GM20000 (cell line): ENCODE measurements at places on chromosomes 1 and 21.

DNA sequence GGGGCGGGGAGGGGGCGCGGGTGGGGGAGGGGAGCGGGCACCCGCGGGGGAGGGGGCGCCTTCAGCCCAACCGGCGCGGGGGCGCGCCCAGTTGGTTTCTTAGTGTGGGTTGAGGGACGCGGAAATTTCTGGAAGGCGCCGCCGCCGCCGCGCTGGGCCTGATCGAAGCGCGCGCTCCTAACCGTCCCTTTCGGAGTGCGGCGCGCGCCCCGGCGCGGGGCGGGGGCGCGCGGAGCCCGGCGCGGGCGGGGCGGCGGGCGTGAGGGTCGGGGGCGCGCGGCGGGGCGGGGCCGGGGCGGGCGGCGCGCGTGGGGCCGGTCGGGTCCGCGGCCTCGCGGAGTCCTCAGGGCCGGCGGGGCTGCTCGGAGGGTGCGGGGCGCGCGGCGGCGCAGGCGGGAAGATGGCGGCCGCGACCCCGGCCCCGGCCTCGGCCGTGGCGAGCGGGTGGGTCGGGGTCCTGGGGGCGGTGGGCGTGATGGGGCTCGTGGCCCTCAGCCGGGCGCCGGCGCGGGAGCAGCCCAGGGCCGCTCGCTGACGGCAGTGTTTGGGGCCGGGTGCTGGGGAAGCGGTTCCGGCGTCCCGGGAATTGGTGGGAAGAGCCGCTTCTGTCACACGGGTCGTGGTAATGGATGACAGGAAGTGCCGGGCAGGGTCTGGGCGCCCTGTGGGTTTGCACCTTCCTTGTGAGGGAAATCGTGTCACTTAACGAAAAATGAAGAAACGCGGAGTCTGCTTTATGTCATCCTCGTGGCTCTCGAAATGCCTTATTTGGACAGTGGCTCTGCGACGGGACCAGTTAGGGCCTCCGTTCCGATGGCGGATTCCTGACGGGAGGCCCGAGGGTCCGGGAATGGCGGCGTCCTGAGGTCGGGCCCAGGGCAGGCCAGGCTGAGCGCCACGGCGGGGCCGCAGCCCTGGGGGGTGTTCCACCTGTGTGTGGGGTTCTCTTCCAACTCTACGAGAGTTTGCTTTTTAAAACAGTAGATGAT is 764 bp downstream of the PKNOX1 start:
- peak; percentile 93 for DNase-seq

- DNase-seq = no peak
Observed at GRCh38 chr1:187374082-187374481, 545.3 kb downstream of the PLA2G4A start.

DNA sequence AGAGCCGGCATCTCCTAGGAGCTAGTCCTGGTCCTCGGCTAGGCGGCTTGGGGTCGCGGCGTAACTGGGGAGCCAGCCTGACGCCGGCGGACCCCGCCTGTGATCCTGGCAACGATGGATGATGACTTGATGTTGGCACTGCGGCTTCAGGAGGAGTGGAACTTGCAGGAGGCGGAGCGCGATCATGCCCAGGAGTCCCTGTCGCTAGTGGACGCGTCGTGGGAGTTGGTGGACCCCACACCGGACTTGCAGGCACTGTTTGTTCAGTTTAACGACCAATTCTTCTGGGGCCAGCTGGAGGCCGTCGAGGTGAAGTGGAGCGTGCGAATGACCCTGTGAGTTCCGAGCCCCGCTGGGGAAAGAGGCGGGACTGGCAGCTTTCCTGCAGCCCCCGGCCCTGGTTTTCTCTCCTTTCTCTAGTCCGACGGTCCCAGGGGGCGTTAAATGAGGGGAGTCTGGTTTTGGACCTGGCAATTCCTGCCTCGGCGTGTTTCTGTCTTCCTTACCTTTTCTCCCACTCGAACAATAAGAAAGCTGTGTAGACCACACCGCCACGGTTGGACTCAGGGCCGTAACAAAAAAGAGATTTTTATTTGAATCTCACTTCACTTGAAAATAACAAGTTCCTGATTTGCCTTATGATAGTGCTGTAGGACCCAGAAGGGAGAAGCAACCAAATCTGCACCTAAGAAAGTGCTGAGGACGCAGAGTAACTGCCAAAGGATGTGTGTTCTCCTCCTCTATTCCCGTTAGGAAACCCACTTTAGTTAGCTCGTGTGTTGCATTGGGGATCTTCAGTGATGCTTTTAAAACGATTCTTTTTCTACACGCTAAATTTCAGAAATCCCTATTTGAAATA is at the start of gene SPRTN:
SPRTN (plus strand) TSS at position 24 of the 859 bp plus-strand sequence; CDS start at position 115, 91 bp downstream.
- peak; percentile 27 for DNase-seq

GRCh38 chr1:62263006-62263813 is 56.0 kb downstream of the KANK4 start:
- no peak for DNase-seq
